CD4-positive, alpha-beta T cell treated with Interferon gamma for 1 hour (primary cell): ENCODE measurements at places on chromosomes 1 and 21.

DNA sequence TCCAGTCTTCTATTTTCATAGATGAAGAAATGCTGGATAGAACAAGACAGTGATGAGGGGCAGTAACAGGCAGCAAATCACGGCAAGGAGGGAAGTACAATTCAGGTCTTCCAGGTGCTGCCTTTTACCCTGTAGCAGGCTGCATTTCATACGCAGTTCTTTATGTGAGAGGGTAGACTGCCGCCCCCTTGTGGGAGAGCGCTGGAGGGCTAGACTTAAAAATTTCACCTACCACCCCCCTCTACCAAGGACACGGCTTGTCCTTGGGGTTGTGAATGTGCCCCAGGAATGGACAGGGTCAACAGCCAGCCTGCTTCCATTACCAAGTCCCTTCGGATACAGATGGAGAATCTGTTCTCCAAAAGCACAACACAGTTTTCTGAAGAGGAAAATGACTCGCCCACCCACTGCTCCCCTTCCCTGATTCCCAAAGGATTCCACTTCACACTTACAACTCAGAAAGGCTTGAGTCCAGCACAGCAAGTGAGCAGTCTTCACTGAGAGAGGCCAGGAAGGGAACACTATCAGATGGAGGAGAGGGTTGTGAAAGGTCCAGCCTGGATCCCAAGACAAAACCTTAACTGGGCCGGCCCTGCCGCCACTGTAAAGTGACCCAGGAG lies 7.4 kb downstream of the WDR77 start:
- DNase-seq: peak; percentile 61

GRCh38 chr21:33753886-33754285 lies 111.6 kb downstream of the ITSN1 start:
- no peak for DNase-seq

GRCh38 chr1:193065954-193066353 lies 6.5 kb downstream of the RO60 start:
- DNase-seq: no peak

- DNase-seq: peak; percentile 22
These were observed 27.7 kb downstream of the STYXL2 start for GRCh38 chr1:167121375-167122120.

GRCh38 chr1:205698921-205699320 lies 18.6 kb upstream of the SLC45A3 start:
- no peak for DNase-seq
